Midbrain (tissue), 1 donor: ENCODE measurements at places on chromosomes 2 and 18.

DNA sequence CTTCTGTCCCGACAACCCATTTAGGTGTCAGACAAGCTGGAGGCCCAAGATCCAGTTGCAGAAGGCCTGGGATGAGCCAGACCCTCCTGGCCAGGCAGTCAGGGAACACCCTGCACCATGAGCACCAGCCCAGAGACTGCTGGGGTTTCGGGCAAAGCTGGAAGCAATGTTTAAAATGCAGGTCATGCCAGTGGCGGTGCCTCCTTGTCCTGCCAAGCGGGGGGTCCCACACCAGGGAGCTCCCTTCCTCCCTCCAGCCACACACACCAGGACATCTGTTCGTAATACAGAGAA, 230.2 kb downstream of the ATAD2B start:
- no peak for DNase-seq

- peak; percentile 45 for DNase-seq
These were observed 48.8 kb downstream of the C2orf42 start for GRCh38 chr2:70141902-70142589.

- DNase-seq, result no peak
These were observed 49.8 kb downstream of the DYSF start for GRCh38 chr2:71502941-71503738.

DNA sequence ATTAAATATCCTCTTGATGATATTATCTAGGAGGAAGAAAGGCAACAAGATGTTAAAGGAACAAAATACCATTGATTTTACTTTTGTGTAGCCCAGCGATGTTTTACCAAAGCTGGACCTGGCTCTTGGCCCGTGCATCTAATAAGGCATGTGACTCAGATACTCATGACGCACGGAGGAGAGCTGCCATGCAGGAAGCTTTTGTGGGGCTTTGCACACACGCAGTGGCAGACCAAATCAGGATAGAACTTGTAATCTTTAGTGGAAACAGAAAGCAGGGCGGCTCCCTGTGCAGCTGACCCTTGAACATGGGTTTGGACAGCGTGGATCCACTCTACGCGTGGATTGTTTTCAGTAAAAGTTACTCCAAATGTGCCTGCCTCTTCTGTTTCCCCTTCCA, 190.0 kb downstream of the NAPG start:
- DNase-seq, result no peak

- DNase-seq, result no peak
These were observed 116.0 kb downstream of the EN1 start for GRCh38 chr2:118731413-118731812.

- DNase-seq, result no peak
These were observed 121.7 kb downstream of the PXDN start for GRCh38 chr2:1622521-1623200.

GRCh38 chr2:37782721-37783371, 111.4 kb upstream of the CDC42EP3 start:
- DNase-seq, result no peak

GRCh38 chr2:120498121-120498520, 152.2 kb downstream of the INHBB start:
- no peak for DNase-seq

DNA sequence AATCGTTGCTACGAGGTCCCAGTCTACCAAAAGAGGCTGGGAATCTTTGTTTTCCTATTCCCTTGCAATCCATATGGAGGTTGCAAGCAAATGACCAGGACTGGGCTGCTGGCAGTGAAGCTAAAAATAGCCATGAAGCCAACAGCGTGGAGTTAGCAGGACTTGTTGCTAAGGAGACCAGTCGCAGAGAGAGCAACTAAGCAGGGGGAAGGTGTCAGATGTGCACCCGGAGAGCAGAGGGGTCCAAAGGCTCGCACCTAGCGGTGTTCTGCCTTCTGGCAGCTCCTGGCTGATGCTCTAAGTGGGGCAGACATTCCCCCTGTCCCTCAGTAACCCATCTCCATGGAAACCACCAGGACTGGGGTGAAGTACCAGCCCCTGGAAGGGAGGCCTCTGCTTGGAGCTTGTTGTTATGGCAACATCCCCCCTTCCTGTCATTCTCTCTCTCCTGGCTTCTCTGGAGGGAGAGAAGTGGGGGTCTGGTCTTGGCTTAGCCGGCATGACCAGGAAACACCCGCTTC, 84.6 kb downstream of the DNMT3A start:
- peak; percentile 34 for DNase-seq

DNA sequence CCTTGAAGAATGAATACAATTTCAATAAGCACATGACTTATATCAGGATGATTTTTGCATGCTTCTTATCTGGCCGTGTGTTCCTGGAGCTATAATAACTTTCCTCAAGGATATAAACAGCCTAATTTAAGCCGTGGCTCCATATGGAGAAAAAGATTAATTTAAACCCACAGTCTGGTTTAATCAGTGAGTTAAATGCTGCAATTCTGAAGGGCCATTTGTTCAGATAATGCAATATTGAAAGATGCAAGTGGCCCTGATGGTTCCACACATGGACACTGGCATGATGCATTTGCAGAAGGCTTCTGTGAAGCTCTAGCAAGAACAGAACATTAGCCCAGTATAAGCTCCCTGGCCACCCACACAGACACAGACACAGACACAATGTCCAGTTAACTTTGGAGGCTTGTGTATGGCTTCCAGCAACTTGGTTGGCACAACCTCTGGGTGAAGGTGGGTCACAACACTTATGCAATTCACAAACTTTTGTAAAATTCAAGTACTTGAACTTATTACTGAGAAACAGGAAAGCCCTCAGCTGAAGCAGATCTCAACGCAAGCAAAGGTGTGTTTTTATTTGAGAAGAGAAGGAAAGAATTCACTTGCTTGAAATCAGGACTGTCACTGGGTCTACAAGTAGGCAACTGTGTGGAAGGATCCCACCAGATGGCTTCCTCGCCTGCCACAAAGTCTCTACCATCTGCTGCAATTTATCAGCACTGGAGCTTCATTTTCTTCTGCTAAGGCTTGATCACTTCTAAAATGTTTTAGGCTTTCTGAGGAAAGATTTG, 63.3 kb downstream of the MDH1 start:
- DNase-seq, result no peak

DNA sequence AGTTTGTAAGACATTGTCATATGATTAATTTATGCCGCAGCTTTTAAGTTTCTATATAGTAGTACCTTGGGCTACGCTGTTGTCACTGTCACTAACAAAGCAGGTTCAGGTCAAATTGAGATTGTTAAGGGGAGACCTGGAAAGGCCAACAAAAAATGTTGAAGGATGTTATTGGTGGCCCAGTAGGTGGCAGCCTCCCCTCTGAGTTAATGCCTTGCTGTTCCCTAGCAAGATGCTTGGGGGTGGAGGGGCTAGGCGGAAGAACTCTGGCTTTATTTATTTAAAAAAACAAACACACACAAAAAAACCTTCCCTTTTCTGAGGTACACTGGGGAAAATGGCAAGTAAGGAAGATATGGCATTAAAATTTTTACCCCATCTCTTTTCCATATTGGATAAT, 128.3 kb upstream of the ATP5MC3 start:
- no peak for DNase-seq

- DNase-seq, result no peak
These were observed 69.3 kb downstream of the NOL10 start for GRCh38 chr2:10620481-10620880.

DNA sequence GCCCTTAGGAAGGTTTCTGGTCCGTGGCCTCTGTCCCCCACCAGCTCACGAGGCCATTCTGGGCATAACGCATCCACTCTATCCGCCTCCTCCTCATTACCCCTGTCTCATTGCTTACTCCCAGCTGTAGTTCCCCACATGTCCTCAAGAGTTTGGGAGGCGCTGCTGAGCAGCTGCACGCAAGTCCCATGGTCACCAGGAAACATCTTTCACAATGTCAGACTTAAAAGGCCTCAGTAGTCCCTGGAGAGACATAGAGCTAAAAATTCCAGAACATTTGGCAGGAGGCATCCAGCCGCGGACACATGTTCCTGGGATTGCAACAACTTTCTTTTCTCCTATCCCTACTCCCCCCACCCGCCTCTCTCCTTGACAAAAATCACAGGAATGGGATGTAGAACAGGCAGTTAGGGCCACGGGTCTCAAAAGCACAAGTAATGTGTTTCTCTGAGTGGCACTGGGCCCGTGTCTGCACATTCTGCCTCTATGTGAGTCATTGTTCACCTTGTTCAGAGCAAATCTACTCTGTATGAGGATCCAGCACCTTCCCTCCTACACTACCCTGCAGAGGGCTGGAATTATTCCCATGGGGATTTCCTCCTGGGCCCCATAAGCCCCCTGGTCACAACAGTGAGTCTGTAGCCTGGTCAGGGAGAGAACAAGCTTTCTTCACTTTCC, 8.1 kb downstream of the LBH start:
- DNase-seq, result no peak

DNA sequence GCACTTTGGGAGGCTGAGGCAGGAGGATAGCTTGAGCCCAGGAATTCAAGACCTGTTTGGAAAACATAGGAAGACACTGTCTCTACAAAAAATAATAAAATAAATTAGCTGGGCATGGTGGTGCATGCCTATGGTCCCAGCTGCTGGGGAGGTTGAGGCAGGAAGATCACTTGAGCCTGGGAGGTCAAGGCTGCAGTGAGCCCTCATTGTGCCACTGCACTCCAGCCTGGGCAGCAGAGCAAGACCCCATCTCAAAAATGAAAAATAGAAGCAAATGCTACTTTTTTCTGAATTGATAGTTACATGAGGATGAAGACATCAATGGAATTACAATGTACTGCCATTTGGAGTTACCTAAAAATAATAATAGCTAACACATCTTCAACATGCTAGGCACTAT, 31.9 kb downstream of the METTL21A start:
- no peak for DNase-seq

GRCh38 chr18:68440433-68440832, 274.5 kb downstream of the TMX3 start:
- no peak for DNase-seq
